ENCODE measurements at places on chromosomes 2 and 18.

DNA sequence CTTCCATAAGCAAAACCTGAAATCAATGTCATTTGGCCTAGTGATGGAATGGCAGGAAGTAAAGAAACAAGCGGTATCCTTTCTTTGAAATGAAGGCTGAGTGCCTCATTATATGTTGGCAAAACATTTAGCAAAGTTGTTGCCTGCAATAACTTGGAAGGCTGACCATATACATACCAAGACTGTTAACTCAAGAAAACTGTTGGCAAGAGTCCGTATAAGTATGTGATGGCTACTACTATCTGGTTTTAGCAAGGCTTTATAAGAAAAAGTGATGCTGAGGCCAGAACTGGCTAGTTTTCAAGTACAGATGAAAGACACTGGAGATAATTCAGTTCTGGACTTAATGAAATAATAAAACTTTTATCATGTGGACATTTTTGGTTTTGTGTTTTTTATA is 356.2 kb downstream of the ZNF521 start:
- no peak for DNase-seq

- no peak for DNase-seq
These were observed 60.5 kb downstream of the HK2 start for GRCh38 chr2:74894272-74894981.

- no peak for DNase-seq
These were observed 32.3 kb downstream of the FBLN7 start for GRCh38 chr2:112170495-112170894.

DNA sequence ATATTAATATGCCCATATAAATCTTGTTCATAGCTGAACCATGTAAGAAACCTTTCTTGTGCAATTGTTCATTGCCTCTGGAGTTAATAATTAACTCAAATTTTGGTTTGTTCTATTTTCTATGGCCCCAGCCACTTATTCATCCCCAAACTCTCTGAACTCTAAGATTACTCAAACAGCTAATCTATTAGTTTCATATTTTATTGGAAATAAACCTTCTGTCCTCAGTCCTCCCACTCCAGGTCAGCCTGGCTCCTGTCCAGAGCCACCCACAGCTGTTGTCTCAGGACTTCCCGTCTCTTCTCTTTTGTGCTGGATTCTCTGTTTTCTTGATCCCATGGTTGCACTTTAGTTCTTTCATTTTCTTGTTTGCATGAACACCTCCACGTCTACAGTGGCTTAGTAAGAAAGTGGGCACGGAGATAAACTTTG is 4.4 kb upstream of the RNF103 start:
- no peak for DNase-seq

- DNase-seq: no peak
These were observed 172.1 kb downstream of the ANKRD44 start for GRCh38 chr2:197138506-197138905.

DNA sequence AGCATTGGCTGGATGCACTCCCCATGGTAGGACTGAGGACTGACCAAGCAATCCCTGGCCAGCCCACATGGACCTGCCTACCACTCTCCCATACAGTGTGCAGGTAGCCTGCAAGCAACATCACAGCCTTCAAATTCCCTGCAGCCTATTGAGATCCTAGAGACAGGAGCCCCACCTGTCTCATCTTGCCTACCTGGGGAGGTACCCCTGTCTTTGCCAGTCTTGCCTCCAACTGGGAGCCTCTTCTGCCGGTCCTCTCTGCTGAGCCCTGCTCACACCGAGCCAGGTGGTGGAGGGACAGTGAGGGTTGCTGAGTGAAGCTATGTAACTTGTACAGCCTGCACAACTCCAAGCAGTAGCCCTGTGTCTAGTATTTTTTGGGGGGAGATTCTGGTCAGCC is 29.9 kb downstream of the TTC32 start:
- no peak for DNase-seq

DNA sequence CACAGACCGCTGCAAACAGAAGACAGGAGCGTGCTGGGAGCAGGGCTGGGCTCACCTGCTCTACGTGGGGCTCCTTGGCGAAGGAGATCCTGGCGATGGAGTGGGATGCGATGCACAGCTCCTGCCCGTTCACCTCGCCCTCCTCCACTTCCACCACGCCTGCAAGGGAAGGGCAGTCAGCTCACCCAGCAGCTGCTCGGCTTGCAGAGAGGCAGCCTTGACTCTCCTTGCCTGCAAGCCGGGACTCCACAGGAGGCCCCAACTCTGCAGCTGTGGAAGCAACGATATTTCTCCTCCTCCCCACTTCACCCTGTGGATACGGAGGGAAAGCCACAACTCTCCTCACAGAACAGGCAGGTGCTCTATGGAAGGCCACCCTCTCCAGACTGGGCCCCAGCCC is 35.1 kb downstream of the THAP4 start:
- no peak for DNase-seq
